Pancreas (tissue), 10 donors: ENCODE measurements at places on chromosomes 2 and 18. TPM values are rescaled to one million over a fixed set of nuclear protein-coding genes. Genes with fewer than 3 reads are reported as not detected.

DES gene
- 1.2 TPM for total RNA-seq

GCKR gene
- total RNA-seq = 0.87 TPM

GKN2 gene
- total RNA-seq = not detected

DUSP2 gene
- total RNA-seq = 0.47 TPM

ADNP2 gene
- total RNA-seq = 7.0 TPM

TUBB8B gene
- not detected for total RNA-seq

AQP12A gene
- 163 TPM for total RNA-seq

NTSR2 gene
- total RNA-seq = not detected

DCDC2C gene
- total RNA-seq = not detected

RFTN2 gene
- total RNA-seq = 0.92 TPM

SLC14A1 gene
- total RNA-seq = 0.79 TPM

CCL20 gene
- total RNA-seq = 0.38 TPM

ITPRIPL1 gene
- 0.41 TPM for total RNA-seq

PLCD4 gene
- total RNA-seq = not detected

CRYGC gene
- total RNA-seq = not detected

GPC1 gene
- 16.2 TPM for total RNA-seq

WDR12 gene
- 15.6 TPM for total RNA-seq

SOX11 gene
- total RNA-seq = not detected

UGT1A10 gene
- not detected for total RNA-seq

CNRIP1 gene
- 4.8 TPM for total RNA-seq

LOXL3 gene
- 0.35 TPM for total RNA-seq

EDAR gene
- 0.06 TPM for total RNA-seq

MC2R gene
- not detected for total RNA-seq

CCDC85A gene
- total RNA-seq = 0.62 TPM

GORASP2 gene
- 44.9 TPM for total RNA-seq

C2orf80 gene
- not detected for total RNA-seq

AP1S3 gene
- total RNA-seq = 8.5 TPM

ACKR3 gene
- total RNA-seq = 18.2 TPM

RNF152 gene
- 4.6 TPM for total RNA-seq

TRIM54 gene
- 0.14 TPM for total RNA-seq

DSG4 gene
- total RNA-seq = not detected

DSC2 gene
- 8.9 TPM for total RNA-seq

MAP4K3 gene
- total RNA-seq = 23.1 TPM

ALPI gene
- total RNA-seq = not detected

RAB17 gene
- total RNA-seq = 26.9 TPM

SMYD1 gene
- not detected for total RNA-seq
